ENCODE measurements at places on chromosomes 2 and 18.
A peak's percentile ranks its signal among the peaks of the same experiment; 100 is the strongest.

- no peaks in the 10 kb centered on the region for H3K36me3 ChIP-seq
- no peaks in the 10 kb centered on the region for H3K4me1 ChIP-seq
- no peak overlapping the region for H3K4me3 ChIP-seq
- H3K27ac ChIP-seq, result no peak overlapping the region
Observed at GRCh38 chr18:28689588-28689987, 512.7 kb upstream of the CDH2 start.

- H3K36me3 ChIP-seq, result peaks cover 3% of the 10 kb centered on the region
- H3K27ac ChIP-seq, result no peak overlapping the region
- H3K4me3 ChIP-seq, result no peak overlapping the region
- no peaks in the 10 kb centered on the region for H3K4me1 ChIP-seq
Observed at GRCh38 chr2:151899156-151899555, 70.9 kb upstream of the ARL5A start.

DNA sequence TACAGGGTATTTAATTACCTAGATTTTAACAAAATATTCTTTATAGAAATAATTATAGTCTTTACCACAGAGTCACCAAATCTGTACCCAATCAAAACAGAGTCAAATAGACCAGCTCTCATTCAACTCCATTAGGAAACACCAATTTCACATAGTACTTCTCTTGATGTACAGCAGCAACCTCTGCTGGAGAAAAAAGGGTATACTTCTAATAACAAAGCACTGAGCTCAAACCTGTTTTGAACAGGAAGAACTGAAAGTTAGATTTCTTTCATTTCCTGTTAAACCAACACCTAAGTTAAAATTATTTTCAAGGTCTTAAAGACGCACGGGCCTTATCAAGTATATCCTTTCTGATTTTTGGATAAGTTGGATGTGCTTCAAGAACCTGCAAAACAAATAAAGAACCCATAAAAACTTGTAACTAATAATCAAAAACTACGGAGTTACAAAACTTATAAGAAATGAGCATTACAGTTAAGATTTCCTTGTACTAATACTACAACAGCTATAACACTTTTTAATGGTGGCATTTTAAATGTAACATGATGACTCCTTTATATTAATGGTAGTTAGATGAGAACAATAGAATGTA, 79.0 kb downstream of the TTC21B start:
- H3K27me3 ChIP-seq, result no peaks in the 10 kb centered on the region
- DNase-seq, result peak; percentile 74
- H3K36me3 ChIP-seq, result no peaks in the 10 kb centered on the region
- H3K27ac ChIP-seq, result no peak overlapping the region
- no peaks in the 10 kb centered on the region for H3K4me1 ChIP-seq
- H3K4me3 ChIP-seq, result no peak overlapping the region

- DNase-seq, result peak; percentile 19
- no peak overlapping the region for H3K27ac ChIP-seq
- no peak overlapping the region for H3K4me3 ChIP-seq
- H3K36me3 ChIP-seq, result no peaks in the 10 kb centered on the region
- H3K4me1 ChIP-seq, result peaks cover 15% of the 10 kb centered on the region
- H3K27me3 ChIP-seq, result no peaks in the 10 kb centered on the region
Observed at GRCh38 chr2:12320991-12321641, 395.6 kb upstream of the TRIB2 start.

Measured in hepatocyte (in vitro differentiated cells).